Activated CD4-positive, alpha-beta T cell treated with anti-CD3 and anti-CD28 coated beads for 24 hours (primary cell): ENCODE measurements at places on chromosomes 7 and 10.

- no peak for DNase-seq
These were observed 108.3 kb downstream of the SUGCT start for GRCh38 chr7:40243076-40243475.

GRCh38 chr7:17495655-17496394 lies 197.4 kb downstream of the AHR start:
- no peak for DNase-seq

GRCh38 chr7:87105401-87105800 lies 45.9 kb upstream of the ELAPOR2 start:
- no peak for DNase-seq

DNA sequence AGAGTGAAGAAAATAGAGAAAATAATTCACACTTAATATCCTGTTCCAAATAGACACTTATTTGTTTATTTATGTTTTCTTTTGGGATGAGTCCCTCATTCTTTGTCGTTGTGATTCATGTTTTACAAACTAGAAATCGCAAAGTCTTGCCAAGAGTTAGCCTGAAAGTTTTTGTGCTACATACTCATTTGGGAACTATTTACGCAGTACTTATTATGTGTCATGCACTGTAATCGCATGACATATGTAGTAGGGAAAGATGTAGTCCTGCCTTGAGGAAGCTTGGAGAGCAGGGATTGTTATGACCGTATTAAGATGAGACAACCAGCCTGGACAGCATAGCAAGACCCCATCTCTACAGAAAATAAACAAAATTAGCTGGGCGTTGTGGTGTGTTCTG lies 189.3 kb downstream of the ABCA13 start:
- DNase-seq: no peak

DNA sequence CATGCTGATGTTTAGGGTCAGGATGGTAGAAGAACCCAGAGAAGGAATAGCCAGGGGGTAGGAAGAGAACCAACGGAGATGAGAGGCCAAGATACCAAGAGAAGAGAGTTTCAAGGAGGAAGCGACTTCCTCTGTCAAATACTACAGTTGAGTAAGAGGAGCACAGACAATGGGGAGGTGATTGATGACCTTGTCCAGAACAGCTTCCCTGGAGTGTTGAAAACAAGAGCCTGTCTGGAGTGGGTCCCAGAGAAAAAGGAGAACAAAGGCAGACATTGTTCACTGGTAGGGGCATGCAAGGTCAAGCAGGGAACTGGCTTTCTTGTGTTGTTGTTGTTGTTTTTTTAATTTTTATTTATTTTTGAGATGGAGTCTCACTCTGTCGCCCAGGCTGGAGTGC lies 9.6 kb upstream of the TRIM56 start:
- no peak for DNase-seq
